Lower lobe of right lung (tissue), 2 donors: ENCODE measurements at places on chromosomes 12 and 14. TPM values are rescaled to one million over a fixed set of nuclear protein-coding genes. Genes with fewer than 3 reads are reported as not detected.

CLEC7A gene
- total RNA-seq = 79.5 TPM

NKX2-1 gene
- 180 TPM for total RNA-seq

LRRC10 gene
- not detected for total RNA-seq

GDF3 gene
- total RNA-seq = 0.30 TPM

GPR137C gene
- 0.97 TPM for total RNA-seq

KRT85 gene
- total RNA-seq = not detected

DNA sequence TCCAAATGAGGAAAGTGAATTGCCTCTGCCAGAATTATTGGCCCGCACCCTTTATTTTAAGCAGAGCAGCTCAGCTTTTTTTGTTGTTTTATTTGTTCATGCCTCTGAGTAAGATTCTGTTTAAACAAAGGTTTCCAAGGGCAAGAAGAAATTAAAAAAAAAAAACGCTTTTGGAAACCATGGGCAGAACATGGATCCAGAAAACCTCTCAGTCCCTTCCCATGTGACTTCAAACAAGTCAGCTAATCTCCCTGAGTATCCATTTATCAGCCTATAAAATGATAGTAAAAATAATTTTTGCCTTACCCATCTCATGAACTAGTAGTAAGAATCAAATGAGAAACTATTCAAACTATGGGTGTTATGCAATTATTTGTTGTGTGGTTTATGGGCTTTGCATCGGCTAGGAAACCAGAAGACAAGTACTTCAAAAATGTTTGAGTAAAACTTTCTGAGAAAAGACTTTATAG, 27.6 kb downstream of the KITLG start:
- no peaks in the 10 kb centered on the region for H3K36me3 ChIP-seq
- DNase-seq = no peak

GRCh38 chr12:96359328-96359727, 40.9 kb downstream of the CDK17 start:
- no peak overlapping the region for H3K27ac ChIP-seq
- no peaks in the 10 kb centered on the region for H3K36me3 ChIP-seq
- no peak overlapping the region for H3K4me3 ChIP-seq
- DNase-seq = no peak

GRCh38 chr14:20469890-20470602, 840 bp downstream of the PNP start:
- peak overlapping the region; percentile 89 for H3K27ac ChIP-seq
- no peaks in the 10 kb centered on the region for H3K27me3 ChIP-seq

- H3K4me3 ChIP-seq = no peak overlapping the region
- no peaks in the 10 kb centered on the region for H3K27me3 ChIP-seq
- H3K27ac ChIP-seq = no peak overlapping the region
- H3K4me1 ChIP-seq = no peaks in the 10 kb centered on the region
Measured at GRCh38 chr12:123908884-123909725, 63.5 kb downstream of the CCDC92 start.

DNA sequence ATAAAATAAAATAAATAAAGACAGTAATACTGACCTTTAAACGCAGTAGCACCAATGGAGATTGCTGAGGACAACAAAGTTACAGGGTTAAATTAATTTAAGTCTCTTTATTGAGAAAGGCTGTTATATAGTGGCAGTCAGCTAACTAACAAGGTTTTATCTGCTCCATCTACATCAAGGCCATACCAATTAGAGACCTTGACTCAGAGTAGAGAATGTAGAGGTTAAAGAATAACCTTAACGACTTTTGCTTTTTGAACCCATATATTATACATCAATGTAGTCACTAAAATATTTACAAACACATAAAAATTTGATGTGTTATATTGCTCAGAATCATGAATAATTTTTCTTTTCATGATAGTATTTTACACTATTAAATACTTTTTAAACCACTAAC, 21.6 kb downstream of the OSBPL8 start:
- DNase-seq = no peak
- H3K4me3 ChIP-seq = no peak overlapping the region
- H3K36me3 ChIP-seq = no peaks in the 10 kb centered on the region

DNA sequence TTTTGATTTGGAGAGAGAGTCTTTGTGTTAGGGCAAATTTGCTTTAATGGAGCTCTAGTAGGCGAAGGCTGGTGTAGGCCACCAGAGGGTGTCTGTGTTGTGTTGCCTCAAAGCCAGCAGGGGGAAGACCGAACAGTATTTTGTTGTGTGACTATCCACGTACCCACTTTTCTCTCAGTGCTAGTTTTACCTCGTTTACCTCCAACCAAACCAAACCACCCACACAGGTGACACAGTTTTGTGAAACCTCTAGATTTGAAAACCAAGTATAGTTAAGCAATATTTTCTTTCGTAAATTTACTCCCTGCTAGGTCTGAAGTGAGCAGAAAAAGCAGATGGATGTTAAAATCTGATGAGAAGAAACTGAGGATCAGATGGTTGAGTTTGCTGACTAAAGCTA, 36.3 kb upstream of the NPFF start:
- H3K4me1 ChIP-seq = peaks cover 34% of the 10 kb centered on the region
- peaks cover 67% of the 10 kb centered on the region for H3K36me3 ChIP-seq
- H3K27me3 ChIP-seq = no peaks in the 10 kb centered on the region

DNA sequence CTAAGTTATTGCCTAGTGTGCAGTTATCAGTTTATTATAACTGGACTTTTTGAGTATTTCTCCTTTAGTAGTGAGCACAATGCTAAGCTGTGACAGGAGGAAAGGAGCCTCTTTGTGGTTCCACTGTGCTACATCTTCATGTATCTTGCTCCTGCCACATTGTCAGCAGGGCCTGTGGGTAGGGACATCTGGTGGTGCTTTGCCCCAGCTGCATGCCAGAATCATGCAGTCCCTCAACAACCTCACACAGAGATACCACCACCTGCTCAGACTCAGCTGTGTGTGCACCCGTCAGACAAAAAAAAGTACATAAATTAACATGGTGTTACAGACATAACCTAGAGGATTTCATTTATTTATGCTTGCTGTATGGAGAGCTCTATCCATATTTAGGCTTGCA, 51.1 kb downstream of the MIS18BP1 start:
- no peaks in the 10 kb centered on the region for H3K27me3 ChIP-seq
- H3K36me3 ChIP-seq = peaks cover 20% of the 10 kb centered on the region
- no peak overlapping the region for H3K27ac ChIP-seq
- no peak for DNase-seq
- H3K4me3 ChIP-seq = no peak overlapping the region

GRCh38 chr12:94169495-94169894, 21.1 kb downstream of the PLXNC1 start:
- no peak for DNase-seq
- no peak overlapping the region for H3K4me3 ChIP-seq
- peaks cover 22% of the 10 kb centered on the region for H3K4me1 ChIP-seq
- no peaks in the 10 kb centered on the region for H3K27me3 ChIP-seq

DNA sequence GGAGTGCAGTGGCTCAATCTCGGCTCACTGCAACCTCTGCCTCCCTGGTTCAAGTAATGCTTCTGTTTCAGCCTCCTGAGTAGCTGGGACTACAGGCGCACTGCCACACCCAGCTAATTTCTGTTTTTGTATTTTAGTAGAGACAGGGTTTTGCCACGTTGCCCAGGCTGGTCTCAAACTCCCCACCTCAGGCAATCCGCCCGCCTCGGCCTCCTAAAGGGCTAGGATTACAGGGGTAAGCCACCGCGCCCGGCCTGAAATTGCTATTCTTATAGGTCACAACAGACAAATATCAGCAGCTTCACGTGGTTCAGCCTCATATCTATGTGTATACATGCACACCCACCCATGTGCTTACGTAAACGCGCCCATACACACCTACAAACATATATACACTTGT, 23.6 kb downstream of the BATF start:
- peaks cover 27% of the 10 kb centered on the region for H3K4me1 ChIP-seq
- no peak overlapping the region for H3K4me3 ChIP-seq
- H3K27ac ChIP-seq = no peak overlapping the region
- H3K27me3 ChIP-seq = no peaks in the 10 kb centered on the region
- H3K36me3 ChIP-seq = no peaks in the 10 kb centered on the region
- DNase-seq = no peak

DNA sequence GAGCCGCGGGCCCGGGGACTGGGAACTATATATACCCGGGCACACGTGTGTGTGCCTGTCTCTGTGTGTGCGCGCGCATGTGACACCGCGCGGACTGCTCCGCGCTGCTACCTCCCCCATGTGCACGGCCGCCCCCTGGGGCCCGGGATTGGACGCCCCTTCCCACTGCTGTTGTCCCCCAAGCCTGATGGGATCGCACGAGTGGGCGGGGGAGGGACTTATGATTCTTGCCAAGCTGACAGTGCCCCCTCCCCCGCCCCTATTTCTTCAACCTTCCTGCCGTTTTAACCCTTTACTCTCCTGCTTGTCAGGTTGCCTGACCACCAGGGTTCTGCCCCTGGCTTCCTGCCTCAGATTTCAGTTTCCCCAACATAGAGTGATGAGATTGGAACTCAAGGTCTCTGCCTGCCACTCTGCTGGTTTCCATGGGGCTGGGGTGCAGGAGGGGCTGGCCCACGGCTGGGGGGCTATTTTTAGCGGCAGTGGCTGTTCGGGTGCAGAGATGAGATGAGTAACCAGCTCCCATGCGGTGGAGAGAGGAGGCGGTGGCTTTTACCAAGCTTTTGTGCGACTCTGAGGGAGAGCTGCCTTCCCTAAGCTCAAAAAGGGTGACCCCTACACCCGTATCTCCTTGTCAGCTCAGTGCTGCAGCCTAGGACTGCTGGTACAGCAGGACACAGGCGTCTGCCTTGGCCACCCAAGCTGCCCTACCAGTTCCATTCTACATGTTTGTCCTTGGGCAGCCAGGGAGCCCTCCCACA, at the start of gene DDN:
TSS of gene DDN (minus strand) at position 5 of the 761 bp plus-strand sequence. CDS start 88 bp downstream, outside the sequence.
- H3K27me3 ChIP-seq = peaks cover 44% of the 10 kb centered on the region
- DNase-seq = peak; percentile 59
- peaks cover 44% of the 10 kb centered on the region for H3K4me1 ChIP-seq
- peak within 1 kb of the TSS; percentile 57 for H3K4me3 ChIP-seq
- H3K36me3 ChIP-seq = peaks cover 40% of the 10 kb centered on the region

- H3K4me1 ChIP-seq = peaks cover 10% of the 10 kb centered on the region
- no peak overlapping the region for H3K27ac ChIP-seq
- no peak overlapping the region for H3K4me3 ChIP-seq
- DNase-seq = peak; percentile 57
Measured at GRCh38 chr12:110345176-110345661, 58.3 kb downstream of the ANAPC7 start.

- H3K4me3 ChIP-seq = no peak overlapping the region
- H3K27me3 ChIP-seq = no peaks in the 10 kb centered on the region
- DNase-seq = no peak
- no peaks in the 10 kb centered on the region for H3K4me1 ChIP-seq
- no peak overlapping the region for H3K27ac ChIP-seq
- H3K36me3 ChIP-seq = no peaks in the 10 kb centered on the region
Measured at GRCh38 chr12:98754095-98754494, 109.0 kb downstream of the APAF1 start.

DNA sequence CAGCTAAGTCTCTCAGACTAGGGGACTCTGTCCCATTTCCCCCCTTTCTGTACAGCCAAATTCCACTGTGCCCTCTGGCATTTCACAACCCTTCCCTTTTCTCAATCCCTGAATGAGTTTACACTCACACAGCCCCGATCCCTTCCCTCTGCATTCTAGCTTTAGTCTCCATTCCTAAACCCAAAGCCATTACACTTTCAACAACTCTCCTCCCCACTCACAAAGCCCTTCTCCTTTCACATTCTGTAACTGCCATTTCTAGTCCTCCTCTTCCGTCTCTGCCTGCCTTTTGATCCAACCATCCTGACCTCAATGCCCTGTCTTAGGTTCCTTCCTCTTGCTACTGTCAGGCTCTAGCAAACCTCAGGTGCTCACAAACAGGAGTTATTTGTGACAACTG, 3.6 kb downstream of the ZFHX2 start:
- H3K4me1 ChIP-seq = peaks cover 13% of the 10 kb centered on the region
- no peak overlapping the region for H3K4me3 ChIP-seq
- no peaks in the 10 kb centered on the region for H3K27me3 ChIP-seq
- no peak overlapping the region for H3K27ac ChIP-seq
- no peaks in the 10 kb centered on the region for H3K36me3 ChIP-seq
- DNase-seq = no peak

- peaks cover 28% of the 10 kb centered on the region for H3K4me1 ChIP-seq
- H3K4me3 ChIP-seq = no peak overlapping the region
- DNase-seq = no peak
- no peaks in the 10 kb centered on the region for H3K36me3 ChIP-seq
Measured at GRCh38 chr12:82749015-82749414, 62.3 kb downstream of the TMTC2 start.

DNA sequence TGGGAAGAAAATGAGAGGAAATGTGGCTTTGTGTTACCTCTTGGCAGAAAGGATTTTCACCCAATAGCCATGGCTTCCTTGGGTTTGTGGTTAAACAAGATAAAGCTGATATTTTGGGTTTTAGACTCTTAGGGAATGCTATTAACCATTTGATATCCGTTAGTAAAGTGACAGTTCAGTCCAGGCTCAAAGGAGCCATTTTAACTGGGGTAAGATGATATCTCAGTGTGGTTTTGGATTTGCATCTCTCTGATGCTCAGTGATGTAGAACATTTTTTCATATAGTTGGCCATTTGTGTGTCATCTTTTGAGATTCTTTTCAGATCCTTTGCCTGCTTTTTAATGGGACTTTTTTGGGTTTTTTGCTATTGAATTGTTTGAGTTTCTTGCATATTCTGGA, 30.1 kb downstream of the IFT43 start:
- H3K4me1 ChIP-seq = no peaks in the 10 kb centered on the region
- no peak overlapping the region for H3K27ac ChIP-seq

- no peak overlapping the region for H3K27ac ChIP-seq
- no peaks in the 10 kb centered on the region for H3K27me3 ChIP-seq
- H3K4me3 ChIP-seq = no peak overlapping the region
- peaks cover 9% of the 10 kb centered on the region for H3K4me1 ChIP-seq
Measured at GRCh38 chr12:109513051-109513450, 35.6 kb downstream of the UBE3B start.

- peak overlapping the region; percentile 36 for H3K27ac ChIP-seq
- peaks cover 12% of the 10 kb centered on the region for H3K4me1 ChIP-seq
- H3K27me3 ChIP-seq = no peaks in the 10 kb centered on the region
- H3K36me3 ChIP-seq = no peaks in the 10 kb centered on the region
- no peak for DNase-seq
Measured at GRCh38 chr14:64970776-64971477, 1.2 kb downstream of the RAB15 start.

- no peak overlapping the region for H3K27ac ChIP-seq
- no peaks in the 10 kb centered on the region for H3K27me3 ChIP-seq
- DNase-seq = no peak
Measured at GRCh38 chr12:120843472-120843871, 60.7 kb downstream of the SPPL3 start.

DNA sequence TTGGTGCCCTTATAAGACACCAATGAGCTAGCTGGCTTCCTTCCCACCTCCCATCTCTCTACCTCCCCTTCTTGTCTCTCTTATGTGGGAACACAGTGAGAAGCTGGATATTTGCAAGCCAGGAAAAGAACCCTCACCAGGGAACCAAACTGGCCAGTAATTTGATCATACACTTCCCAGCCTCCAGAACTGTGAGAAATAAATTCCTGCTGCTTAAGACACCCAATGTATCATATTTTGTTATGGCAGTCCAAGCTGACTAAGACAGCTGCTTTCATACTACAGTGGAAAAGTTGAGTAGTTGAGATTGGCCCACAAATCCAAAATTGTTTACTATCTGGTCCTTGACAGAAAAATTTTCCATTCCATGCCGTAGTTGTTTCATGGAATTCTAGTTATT, 269.0 kb downstream of the KCNH5 start:
- H3K27me3 ChIP-seq = no peaks in the 10 kb centered on the region
- no peak overlapping the region for H3K27ac ChIP-seq
- no peaks in the 10 kb centered on the region for H3K36me3 ChIP-seq
- H3K4me3 ChIP-seq = no peak overlapping the region

GRCh38 chr12:105355752-105356151, 25.3 kb downstream of the C12orf75 start:
- H3K27ac ChIP-seq = no peak overlapping the region
- no peak for DNase-seq
- no peaks in the 10 kb centered on the region for H3K4me1 ChIP-seq
- no peaks in the 10 kb centered on the region for H3K27me3 ChIP-seq
- no peak overlapping the region for H3K4me3 ChIP-seq
